GM18507 (cell line): ENCODE measurements at places on chromosomes 6 and 20.

GRCh38 chr6:722608-723007, 29.7 kb upstream of the EXOC2 start:
- DNase-seq: no peak

GRCh38 chr6:38420207-38420606, 219.5 kb downstream of the BTBD9 start:
- no peak for DNase-seq

GRCh38 chr6:157232161-157232895, 91.0 kb downstream of the TMEM242 start:
- no peak for DNase-seq

DNA sequence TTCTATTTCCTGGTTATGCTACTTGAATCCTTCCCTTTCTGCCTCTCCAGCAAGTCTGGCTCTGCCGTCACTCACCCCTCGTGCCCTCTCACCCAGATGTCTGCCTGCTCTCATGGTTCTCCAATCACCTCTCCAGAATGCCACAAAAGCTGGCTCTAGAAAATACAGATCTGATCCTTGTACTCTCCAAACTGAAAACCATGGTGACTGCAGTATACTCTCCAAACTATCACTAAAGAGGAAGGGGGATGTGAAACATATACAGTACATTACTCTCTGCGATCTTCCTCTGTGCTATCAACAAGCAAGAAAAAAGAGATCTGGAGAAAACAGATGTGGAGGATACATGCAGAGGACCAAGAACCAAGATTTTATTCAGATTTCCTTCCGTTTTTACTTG, 91.1 kb downstream of the ATXN1 start:
- no peak for DNase-seq

- DNase-seq: no peak
Measured at GRCh38 chr6:126720304-126720703, 380.4 kb downstream of the CENPW start.

- DNase-seq: no peak
Measured at GRCh38 chr6:127971945-127972391, 71.1 kb upstream of the THEMIS start.

- peak; percentile 32 for DNase-seq
Measured at GRCh38 chr20:51220293-51220706, 197.4 kb upstream of the KCNG1 start.

- DNase-seq: no peak
Measured at GRCh38 chr6:43054206-43054943, 724 bp upstream of the CUL7 start.

GRCh38 chr6:145290122-145290521, 445.2 kb downstream of the EPM2A start:
- no peak for DNase-seq

GRCh38 chr6:54248994-54249393, 59.2 kb upstream of the TINAG start:
- DNase-seq: no peak

GRCh38 chr6:31465718-31466117, 32.2 kb upstream of the MICB start:
- DNase-seq: no peak

DNA sequence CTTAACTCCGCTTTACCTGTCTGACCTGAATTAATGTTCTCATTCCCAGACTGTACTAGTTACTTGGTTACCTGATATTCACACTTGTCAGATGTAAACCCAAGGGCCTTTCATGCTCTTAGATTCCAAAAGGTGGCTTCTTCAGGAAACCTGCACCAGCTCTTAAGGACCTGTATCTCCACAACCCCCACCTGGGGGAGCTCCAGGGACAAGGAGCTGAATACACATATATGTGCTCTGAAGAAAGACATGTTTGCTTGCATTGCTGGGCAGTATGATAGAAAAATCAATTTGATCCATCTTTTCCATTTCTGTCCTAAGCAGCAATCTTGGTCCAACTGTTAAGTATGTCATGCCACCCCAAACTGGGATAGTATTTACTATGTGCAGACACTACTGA, 64.8 kb upstream of the POU3F2 start:
- DNase-seq: no peak

DNA sequence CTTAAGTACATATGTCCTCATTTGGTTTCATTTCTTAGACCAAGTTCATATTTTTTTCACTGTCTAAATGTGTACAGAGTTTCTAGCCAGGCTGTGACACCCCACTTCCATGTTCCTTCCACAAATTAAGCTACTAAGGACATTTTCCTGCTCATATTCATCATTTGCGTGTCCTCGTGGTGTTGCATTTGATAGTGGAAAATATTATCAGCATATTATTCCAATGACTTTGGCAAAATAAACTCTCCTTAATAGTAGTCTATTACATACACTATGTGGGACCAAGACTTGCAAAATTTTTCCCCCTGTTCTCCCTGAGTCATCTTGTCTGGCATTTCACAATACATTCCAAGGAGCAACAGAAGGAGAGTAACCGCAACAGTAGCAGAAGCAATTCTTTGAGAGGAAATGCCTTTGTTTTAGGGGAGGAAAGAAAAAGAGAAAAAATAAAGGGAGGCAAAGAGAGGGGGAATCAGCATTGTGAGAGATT, 599.2 kb downstream of the COL12A1 start:
- no peak for DNase-seq

GRCh38 chr6:111057074-111057752, 30.1 kb upstream of the SLC16A10 start:
- peak; percentile 20 for DNase-seq

- no peak for DNase-seq
Measured at GRCh38 chr6:6760002-6760401, 171.5 kb downstream of the LY86 start.

DNA sequence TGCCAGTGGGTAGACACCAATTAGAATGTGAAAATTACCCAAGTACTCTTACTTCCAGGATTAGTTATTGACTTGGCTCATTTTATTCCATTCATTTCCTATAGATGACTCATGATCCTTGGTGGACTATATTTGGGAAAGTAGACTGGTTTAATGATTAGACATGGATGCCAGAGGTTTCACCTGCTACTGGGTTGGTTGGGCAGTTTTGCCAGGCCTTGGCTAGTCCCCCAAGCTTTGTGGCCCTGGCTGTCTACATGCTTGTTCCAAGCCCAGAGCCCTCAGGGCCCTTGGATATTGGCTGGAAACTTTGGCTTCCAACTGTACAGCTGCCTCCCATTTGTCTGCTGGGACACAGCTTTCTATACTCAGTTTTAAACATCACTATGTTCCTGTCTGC, 104.1 kb downstream of the ZFP64 start:
- no peak for DNase-seq

GRCh38 chr6:24524805-24525204, 30.0 kb downstream of the ALDH5A1 start:
- no peak for DNase-seq

DNA sequence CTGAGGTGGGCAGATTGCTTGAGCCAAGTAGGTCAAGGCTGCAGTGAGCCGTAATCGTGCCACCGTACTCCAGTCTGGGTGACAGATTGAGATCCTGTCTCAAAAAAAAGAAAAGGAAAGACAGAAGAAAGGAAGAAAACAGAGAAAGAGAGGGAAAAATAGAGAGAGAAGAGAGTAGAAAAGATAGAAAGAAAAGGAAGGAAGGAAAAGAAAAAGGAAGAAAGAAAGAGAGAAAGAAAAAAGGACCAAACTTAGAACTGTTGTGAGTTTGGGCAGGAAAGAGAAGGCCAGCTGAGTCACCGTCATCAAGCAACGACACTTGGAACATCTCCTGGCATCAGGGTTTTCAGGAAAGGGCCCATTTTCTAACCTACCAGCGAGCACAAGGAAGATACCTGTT, 96.0 kb upstream of the AKAP12 start:
- no peak for DNase-seq

DNA sequence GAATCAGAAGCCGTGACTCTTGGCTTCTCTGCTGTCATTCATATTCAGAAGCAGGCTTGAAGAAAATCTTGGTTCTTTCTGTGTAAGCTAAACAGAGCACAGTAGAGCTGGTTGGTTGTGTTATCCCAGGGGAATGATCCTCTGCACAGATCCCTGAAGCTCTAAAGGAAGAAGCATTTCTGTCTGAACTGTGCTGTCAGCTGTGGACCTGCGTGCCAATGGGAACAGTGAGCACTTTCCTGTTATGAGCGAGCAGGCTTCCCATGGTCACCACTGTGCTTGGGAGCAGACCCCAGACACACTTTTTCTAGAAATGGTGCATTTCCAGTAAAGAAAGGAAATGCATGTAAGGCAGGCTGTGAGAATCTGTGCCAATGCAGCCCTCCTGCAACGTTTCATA, 490.2 kb downstream of the EPM2A start:
- no peak for DNase-seq

- no peak for DNase-seq
Measured at GRCh38 chr6:156262014-156262413, 515.2 kb upstream of the ARID1B start.

DNA sequence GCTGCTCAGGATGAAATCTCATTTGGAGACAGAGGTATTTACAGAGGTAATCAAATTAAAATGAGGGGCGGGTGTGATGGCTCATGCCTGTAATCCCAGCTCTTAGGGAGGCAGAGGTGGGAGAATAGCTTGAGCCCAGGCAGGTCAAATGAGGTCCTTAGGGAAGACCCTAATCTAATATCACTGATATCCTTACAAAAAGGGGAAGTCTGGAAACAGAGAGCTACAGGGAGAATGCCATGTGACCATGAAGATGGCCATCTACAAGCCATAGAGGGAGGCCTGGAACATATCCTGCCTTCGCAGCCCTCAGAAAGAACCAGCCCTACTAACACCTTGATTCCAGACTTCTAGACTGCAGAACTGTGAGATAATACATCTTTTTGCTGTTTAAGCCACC, 8.3 kb downstream of the MTCL3 start:
- no peak for DNase-seq

DNA sequence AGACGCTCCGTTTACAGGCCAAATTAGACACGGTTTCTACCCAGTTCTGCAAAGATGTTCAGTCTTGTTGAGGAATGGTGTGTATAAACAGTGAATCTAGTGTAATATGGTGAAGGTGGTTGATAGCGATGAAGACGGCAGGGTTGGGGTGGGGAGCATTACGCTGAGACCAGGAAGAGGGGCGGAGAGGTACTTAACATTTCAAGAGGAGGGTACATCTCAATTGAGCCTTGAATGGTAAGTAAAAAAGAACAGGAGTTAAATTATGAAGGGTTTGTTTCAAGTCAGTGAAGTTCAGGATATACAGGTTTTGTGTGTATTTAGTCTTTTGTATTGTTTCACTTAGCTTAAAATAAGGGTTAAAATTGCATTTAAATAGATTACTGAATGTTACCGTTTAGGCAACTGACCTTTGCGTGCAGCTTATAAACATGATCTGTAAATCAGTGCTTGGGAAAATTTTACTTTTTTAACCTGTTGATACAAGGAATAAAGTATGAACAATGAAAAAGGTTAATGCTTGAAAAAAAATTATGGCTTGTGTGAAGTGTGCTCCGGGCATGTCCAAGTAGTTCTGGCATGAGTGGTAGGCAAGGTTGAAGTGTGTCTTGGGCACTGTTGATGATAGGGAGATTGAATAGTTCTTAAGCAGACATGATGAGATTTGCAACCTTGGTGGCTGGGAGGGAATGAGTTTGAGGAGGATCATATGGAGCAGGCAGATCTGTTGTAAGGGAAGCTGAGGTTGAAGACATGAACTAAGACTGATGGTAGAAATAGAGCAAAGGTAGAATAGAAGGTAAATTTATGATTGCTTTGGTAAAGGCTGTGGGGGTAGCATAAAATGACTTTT, 842 bp downstream of the POLR1C start:
- DNase-seq: no peak

DNA sequence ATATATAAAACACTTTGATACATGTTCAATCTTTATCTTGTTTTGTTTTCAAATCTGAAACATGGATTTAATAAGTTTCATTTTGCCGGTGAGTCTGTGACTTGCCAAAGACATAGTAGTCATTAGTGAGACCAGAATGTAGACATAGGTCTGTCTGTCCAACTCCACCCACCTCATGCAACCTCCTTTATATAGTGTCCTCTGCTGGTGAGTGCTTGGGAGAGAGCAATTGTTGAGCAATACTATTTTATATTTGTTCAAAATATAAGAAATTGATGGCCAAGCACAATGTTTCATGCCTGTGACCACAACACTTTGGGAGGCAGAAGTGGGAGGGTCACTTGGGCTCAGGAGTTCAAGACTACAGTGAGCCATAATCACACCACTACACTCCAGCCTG, 10.8 kb upstream of the LY86 start:
- DNase-seq: no peak

- DNase-seq: no peak
Measured at GRCh38 chr6:31525553-31525931, 3.2 kb upstream of the MCCD1 start.

DNA sequence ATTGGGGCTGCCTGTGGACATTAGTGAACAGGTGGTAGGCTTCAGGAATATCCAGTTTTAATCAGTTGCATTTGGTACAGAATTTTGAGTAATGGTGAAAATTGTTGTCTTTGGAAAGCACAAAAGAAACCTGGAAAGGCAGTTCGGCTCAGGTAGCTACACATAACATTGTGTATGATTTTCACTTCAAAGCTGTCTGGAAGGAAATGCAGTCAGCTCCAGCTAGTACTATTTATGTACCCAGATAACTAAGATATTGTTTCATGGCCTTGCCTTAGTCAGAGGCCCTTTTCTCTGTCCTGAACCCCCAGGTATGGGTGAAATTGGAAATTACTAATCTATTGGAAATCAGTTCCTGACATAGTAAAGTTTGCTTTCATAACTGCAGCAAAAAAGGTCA, 195.6 kb upstream of the UST start:
- DNase-seq: no peak

GRCh38 chr6:23177806-23178205, 608.4 kb downstream of the HDGFL1 start:
- DNase-seq: no peak

- no peak for DNase-seq
Measured at GRCh38 chr6:47438481-47439347, 38.9 kb upstream of the CD2AP start.

DNA sequence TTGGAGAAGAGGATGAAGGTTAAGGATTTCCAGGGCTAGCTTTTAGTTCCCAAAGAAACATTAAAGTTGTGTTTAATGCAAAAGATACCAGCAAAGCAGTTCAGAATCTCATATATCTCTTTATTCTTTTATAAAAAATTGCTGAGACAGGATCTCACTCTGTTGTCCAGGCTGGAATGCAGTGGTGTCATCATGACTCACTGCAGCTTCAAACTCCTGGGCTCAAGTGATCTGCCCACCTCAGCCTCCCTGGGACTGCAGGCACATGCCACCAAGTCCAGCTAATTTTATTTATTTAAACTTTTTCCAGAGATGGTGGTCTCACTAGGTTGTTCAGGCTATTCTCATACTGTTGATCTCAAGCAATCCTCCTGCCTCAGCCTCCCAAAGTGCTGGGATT, 41.1 kb upstream of the CAP2 start:
- DNase-seq: no peak

DNA sequence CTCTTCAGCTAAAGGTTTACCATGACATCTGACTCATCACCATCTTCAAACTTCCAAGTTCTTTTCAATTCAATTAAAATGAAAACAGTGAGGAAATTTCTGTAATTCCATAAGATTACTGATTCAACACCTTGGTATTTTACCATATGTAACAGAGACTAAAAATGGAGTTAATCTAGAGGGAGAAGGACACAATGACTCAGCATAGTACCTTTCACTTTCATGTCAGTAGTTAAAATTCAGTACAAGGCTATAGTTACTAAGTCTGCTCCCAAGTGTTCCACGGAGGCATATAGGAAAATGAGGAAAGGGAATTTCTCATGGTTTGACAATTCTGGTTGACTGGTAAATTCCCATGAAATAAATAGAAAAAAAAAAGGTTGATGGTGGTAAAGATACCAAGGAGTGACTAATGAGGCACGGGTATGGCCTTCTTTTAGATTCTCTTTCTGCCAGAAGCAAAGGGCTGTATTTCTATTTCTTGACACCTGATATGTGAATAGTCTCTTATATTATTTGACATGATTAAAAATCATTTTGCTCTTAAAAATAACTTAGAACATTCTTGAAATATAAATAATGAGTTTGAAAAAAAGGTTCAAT, 526.7 kb upstream of the ADGRB3 start:
- no peak for DNase-seq
